ENCODE measurements at places on chromosomes 4 and X.

GRCh38 chrX:109732017-109732801, 848 bp downstream of the ACSL4 start:
- ATAC-seq: peak; percentile 56

- no peak for ATAC-seq
Measured at GRCh38 chrX:14903891-14904290, 30.7 kb downstream of the MOSPD2 start.

DNA sequence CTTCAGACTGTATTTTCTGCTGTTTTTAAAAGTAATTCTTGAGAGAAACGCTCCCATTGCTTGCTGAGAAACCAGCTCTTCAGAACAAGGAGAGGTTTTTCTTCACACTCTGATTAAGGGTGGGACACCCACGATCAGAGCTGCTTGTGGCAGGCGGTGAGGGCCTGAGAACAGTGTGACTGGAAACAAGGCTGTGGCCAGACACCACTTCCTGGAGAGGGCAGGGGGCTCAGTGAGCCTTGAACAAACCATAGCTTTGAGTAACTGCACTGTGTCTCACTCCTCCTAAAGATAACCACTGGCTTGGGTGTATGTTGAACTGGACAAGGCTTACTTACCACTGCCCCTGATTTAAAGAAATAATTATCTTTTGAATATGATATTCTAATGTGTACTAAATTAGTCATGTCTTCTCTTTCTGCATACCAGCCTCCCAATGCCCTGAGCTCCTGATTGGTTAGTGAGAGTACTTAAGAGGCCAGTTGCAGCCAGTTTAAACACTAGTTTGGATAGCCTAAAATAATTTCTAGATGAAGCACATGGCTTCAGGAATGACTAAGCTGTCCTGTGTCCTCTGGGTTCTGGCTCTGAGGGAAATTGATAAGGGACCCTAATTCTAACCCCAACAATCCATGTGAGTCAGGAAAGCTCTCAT, 3.7 kb upstream of the GPR82 start:
- peak; percentile 64 for ATAC-seq

GRCh38 chrX:70434914-70435586, 9.6 kb upstream of the DLG3 start:
- peak; percentile 17 for ATAC-seq

DNA sequence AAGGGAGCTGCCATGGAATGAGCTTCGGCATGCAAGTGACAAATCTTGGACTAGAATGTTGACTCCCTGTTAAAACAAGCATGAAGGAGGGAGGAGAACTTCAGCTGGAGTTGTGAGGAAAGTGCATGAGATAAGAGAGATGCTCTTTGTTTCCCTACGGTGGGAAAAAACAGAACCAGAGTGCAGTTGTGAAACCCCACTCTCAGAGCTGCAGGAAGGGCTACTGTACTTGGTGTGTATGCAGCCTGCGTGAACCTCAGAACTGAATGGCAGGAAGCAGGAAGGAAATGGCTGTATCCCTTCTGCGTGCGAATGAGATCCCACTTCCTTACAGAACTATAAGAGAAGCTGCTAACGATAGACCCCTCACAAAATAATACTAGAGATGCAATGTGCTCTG, 57.2 kb downstream of the EGF start:
- no peak for ATAC-seq

DNA sequence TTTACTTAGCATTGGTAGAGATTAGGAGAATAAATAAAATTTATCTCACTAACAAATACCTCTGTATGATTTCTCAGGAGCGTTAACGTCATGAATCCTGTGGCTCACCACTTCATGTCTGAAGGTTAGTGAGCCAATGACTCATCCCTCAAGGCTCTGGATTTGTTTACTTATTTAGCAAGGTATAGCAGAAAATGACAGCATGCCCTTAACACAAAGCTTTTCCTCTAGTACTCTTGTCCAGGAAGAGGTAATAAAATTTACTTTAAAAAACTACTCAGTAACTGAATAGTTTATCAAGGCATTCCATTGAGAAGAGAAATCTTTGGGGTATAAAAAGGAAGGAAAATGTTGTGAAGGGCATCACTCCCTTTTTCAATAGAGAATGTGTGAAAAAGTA, 823.8 kb downstream of the CCSER1 start:
- no peak for ATAC-seq

DNA sequence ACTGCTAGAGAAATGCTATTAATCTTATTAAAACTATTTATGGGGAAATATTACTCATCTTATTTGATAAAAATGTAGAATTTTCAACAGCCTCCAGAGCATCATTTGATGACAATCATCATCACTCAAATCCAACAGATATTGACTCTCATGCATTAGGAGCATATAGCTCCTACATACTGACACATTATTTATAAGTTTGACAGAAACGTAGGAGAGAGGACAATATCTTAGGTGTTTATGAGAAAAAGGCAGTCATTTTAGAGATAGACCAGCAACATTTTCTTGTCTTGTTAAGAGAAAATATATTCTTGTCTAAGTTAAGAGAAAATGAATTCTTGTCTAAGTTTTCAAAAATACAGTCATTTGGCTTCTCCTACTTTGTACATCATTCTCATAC, 2550.2 kb downstream of the PCDH7 start:
- ATAC-seq: no peak

DNA sequence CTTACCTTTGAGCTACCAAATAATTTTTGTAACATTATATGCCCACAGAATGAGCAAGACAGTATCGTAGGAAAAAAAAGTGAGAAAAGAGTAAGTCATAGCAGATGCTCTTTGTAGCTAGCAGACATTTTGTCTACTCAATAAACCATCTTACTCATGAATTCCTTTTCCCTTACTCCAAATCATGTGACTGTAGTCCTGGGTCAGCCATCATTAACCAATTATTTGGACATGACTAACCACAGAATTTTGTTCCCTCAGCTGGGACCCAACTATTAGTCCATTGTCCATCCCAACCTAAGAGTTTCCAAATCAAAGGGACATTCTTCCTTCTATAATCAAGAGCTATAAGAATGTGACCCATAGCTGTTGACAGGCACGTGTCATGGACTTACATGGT, 11.4 kb downstream of the UBE2D3 start:
- peak; percentile 60 for ATAC-seq

GRCh38 chr4:113878668-113879067, 100.8 kb downstream of the ARSJ start:
- ATAC-seq: no peak

GRCh38 chrX:136794080-136794479, 13.3 kb upstream of the ARHGEF6 start:
- no peak for ATAC-seq

DNA sequence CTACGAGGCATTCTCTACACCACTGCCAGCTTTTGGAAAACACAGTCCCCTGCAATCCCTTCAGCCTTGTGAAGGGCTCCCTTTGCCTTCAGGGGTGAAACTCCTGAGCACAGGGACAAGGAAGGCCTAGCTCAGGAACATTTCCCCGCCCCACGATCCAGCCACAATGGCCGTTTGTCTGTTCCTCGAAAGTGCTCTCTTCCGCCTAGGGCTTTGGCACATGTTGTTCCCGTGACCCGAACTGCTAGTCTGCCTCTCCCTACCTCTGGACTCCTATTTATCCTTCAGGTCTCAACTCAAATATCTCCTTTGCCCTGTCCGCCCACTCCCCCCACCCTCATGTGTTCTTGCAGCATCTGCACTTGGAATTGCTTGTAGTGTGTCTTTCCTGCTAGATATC, 12.1 kb downstream of the FGD1 start:
- ATAC-seq: no peak
